ENCODE measurements at places on chromosomes 12 and 14.

GRCh38 chr12:22810036-22810435, 185.1 kb downstream of the ETNK1 start:
- no peak for DNase-seq

GRCh38 chr12:57214398-57214781, 2.2 kb upstream of the NXPH4 start:
- DNase-seq, result peak; percentile 82

- peak; percentile 28 for DNase-seq
Observed at GRCh38 chr12:4960030-4960429, 50.3 kb downstream of the KCNA1 start.

DNA sequence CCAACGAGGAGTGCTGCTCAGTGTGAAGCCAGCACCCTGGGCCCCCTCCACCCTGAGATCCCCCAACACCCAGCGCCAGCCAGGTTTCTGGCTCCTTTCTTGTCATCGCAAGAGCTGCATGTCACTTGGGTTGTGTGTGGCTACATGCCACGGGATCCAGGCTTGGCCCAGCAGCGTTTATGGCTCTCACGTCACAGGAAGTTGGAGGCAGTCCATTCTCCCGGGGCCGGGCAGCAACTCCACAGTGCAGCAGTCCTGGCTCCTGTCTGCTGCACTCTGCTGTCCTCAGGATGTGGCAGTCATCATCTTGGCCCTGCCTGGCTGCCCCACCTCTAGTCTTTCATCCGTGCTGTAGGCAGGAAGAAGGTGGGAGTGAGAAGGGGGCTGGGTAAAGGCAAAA, 78.3 kb downstream of the AACS start:
- DNase-seq, result no peak

GRCh38 chr14:23164250-23164649, 19.2 kb downstream of the SLC7A8 start:
- DNase-seq, result no peak

DNA sequence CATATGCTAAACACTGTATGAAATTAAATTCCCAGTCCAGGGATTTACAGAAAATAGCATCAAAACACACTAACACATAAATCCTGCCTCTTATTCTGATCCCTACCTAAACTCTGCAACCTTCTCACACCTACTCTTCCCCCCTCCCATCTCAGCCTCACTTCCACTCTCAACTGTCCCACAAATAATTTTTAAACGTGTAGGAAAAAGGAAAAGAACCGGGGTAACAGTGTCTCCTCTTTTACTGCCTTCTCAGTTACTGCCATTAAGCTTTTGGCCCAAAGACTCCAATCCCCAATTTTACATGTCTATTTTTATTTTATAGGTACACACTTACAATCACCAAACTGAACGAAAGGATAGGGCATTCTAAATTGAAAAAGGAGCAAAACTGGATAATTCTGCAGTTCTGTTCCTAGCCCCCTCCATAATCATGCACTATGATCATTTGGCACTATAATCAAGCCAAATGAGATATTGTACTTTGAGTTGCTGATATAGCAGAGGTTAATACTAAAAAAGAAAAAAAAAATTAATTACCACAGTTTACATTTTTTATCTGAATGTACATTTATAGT, 2.9 kb downstream of the DUSP16 start:
- DNase-seq, result no peak

DNA sequence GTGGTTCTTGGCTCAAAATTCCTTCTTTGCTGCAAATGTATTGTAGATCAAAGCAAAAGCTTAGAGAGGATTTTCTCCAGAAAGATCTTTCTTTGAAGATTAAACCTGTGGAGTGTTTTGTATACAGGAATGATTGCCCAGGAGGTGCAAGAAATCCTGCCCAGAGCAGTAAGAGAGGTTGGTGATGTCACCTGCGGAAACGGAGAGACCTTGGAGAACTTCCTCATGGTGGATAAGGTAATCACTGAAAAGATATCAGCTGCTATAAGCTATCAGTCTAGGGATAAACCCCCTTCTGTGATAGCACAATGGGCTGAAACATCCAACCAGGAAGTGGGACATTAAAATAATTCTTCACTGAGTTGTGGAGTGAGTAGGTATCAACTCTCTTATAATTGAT, 85.7 kb downstream of the MYRFL start:
- DNase-seq, result no peak

DNA sequence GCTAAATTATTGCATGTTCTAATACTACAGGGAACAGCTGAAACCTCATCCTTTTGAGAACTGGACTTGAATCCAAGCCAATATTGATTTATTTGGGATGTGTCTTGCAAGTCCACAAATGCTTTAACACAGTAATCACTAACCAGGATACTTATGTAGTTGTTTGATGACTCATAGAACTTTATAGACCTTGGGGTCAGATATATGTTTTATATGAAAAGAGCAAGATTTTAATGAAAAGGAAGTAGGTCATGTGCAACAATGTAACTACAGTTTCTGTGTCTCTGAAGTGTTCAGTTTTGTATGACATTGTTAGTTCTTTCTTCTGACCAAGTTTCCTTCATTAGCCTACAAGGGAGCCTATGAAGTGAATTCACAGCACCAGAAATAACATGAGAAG, 352.0 kb downstream of the ZFP36L1 start:
- DNase-seq, result no peak

- no peak for DNase-seq
Observed at GRCh38 chr12:119682639-119683252, 14.8 kb downstream of the PRKAB1 start.

GRCh38 chr12:104411826-104412641, 44.7 kb upstream of the CHST11 start:
- DNase-seq, result no peak

- DNase-seq, result no peak
Observed at GRCh38 chr12:50057896-50058670, 687 bp downstream of the ASIC1 start.

- DNase-seq, result peak; percentile 79
Observed at GRCh38 chr14:77022236-77022852, 6.2 kb downstream of the IRF2BPL start.

DNA sequence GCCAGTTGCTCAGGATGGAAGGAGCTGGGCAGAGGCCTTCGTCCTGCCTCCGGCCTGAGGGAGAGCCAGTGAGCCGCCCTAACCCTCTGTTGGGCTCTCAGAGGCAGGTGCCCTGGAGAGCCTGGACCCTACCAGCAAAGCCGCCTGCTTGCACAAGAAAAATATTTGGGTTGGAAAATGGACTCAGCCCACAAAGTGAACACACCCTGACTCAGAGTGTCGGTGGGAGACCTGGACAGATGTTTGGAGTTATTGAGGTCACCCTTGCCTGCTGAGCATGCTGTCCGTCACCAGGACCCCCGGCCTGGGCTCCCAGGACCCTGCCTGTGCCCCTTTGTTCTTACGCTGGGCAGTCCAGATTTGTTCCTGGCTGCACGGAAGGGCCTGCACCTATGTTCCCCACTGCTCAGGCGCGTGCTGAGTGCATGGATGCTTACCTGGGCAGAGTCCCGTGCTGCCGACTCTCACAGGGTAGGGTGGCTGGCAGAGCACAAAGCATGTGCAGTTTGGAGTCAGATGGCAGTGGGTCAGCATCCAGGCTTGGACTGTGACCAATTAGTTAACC, 22.4 kb downstream of the FAM181A start:
- no peak for DNase-seq

- no peak for DNase-seq
Observed at GRCh38 chr12:110936367-110937103, 16.2 kb upstream of the MYL2 start.

DNA sequence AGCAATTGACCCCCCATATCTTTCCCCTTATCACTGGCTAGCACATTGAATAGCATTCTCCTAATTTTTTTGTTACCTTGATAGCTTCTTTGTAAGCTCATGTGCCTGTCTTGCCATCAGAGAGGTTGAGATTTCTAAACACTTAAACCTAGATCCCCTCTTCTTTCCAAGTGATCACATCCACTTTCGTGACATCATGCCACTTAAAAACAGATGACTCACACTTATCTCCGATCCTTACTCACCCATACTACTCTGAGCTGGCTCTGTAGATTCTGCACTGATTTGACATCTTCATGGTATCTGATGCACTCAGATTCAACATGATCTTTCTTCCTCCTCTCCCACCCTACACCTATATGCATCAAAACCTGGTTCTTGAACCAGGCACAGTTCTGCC, 10.5 kb downstream of the GPR137C start:
- no peak for DNase-seq

DNA sequence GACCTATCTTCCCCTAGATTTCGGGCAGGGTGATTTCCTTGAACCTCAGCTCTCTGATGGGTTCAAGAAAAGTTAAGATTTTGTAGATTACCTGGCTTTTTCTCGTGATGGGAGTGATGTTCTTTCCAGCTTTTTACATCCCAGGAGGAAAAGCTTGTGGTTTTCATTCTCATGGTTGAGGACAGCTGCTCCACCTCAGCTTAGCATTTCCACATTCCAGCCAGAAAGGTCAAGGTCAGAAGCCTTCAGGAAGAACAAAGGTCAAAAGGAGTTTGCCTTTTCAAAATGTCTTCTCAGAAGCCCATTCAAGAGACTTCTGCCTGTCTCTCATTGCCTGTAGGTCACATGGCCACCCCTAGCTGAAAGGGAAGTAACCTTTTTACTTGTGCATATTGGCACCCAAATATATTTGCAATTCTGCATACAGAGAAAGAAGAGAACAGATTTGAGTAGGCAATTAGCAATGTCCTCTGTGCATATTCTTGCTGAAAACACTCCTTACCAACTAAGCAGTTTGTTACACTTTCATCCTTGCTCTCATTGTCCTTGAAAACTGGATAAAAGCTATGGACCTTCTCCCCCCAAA, 6.6 kb upstream of the ADGRD1 start:
- no peak for DNase-seq

DNA sequence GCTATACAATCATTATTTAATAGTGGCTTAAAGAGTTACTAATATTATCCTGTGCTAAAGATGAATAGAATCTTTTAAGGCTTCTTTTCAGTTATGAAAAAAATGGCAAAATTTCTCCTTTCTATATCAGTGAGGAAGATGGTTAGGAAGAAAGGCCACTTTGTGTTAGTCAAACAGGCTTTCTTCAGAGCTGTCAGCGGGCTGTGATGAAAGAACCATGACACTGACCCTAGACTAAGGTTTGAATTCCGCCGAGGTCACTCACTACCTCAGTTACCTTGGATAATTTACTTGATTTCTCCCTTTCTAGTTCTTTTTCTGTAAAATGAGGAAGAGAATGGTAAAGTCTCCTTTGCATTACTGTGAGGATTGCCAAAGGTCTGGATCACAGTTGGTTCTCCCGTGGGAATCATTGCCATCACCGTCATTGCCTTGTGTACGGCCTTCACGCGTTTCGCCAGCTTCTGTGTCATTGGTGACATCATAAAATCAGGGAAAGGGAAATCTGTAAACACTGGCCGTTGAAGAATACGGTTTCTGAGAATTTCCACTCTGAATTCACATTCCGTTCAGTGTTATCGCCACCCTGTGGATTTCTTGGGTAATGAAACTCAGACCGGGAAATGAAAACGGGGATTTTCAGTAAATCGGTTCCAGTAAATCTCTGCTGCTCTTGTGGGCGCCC, 26.7 kb upstream of the YBX3 start:
- peak; percentile 83 for DNase-seq

GRCh38 chr12:111277570-111277969, 91.3 kb downstream of the PHETA1 start:
- DNase-seq, result no peak

GRCh38 chr12:97047361-97047760, 140.3 kb downstream of the NEDD1 start:
- DNase-seq, result no peak

GRCh38 chr12:105223352-105223845, 12.6 kb downstream of the APPL2 start:
- DNase-seq, result peak; percentile 23

- DNase-seq, result no peak
Observed at GRCh38 chr12:112340230-112340629, 42.0 kb downstream of the HECTD4 start.

DNA sequence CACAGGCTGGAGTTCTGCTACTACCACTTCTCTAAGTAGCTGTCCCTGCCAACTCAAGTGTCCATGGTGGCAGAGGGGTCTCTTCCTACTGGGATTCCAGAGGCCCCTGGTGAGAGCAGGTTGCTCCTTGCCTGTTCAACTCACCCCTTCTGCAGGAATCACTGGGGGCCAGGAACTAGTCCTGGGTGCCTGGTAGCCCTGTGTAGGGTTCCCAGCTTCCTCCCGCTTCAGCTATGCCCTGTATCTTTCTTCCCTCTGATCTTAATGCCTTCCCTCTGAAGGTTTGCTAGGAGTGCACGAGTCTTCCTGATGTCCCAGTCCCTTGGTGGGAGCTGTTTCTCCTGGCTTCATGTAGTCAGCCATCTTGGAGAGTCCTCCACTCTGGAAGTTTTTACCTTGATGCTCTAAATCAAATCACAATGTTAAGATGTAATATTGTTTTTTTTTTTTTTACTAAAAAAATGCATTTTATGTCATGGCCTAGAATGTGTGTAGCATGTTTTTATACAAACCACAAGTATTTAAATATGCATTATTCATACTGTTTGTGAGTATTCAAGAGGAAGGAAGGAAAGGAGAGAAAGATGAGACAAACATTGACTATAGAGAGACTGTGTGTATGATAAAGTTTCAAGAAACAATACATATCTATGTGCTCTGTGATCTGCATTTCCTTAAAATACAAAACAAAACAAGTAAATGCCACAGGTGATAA, 54.7 kb downstream of the FRS2 start:
- DNase-seq, result no peak

GRCh38 chr12:116595672-116596071, 36.5 kb downstream of the MAP1LC3B2 start:
- no peak for DNase-seq

- DNase-seq, result peak; percentile 52
Observed at GRCh38 chr14:47278233-47278842, 397.1 kb downstream of the MDGA2 start.

DNA sequence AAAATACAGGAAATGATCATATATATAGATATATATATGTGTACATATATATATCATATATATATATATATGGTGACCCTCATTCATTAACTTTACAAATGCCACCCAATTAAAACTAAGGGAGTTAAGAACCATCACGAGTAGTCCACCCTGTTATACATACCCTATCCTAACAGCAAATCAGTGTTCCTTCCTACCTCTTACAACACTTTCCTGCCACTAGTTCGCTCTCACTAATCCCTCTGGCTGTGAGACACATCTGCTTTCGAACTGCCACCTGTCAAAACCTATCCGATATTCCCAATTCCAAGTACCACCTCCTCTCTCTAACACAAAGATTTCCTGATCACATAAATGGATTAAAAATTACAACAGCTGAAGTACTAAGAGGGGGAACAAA, 100.5 kb downstream of the EEA1 start:
- DNase-seq, result no peak

- no peak for DNase-seq
Observed at GRCh38 chr14:32697114-32697513, 241.6 kb upstream of the NPAS3 start.

DNA sequence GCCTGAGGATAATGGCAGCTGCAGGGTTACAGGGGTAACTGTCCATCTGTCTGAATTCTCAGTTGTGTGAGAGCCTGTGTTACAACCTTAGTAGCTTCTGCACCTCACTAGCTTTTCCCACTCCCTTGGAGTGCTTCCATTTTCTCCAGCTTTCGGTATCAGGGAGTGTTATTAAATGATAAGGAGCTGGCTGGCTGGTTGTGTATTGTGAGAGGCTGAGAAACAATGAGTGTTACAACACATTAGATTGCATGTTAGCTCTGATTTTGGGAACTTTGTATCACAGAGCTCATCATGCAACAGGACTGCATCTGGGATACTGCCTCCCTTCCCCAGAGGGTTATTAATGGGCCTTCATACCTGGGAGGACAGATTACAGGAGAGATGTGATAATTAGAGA, 723.7 kb downstream of the DIO2 start:
- DNase-seq, result no peak

Data from RPMI8226 (cell line).